ENCODE measurements at places on chromosomes 12 and 14. TPM values are rescaled to one million over a fixed set of nuclear protein-coding genes. Genes with fewer than 3 reads are reported as not detected.

DNA sequence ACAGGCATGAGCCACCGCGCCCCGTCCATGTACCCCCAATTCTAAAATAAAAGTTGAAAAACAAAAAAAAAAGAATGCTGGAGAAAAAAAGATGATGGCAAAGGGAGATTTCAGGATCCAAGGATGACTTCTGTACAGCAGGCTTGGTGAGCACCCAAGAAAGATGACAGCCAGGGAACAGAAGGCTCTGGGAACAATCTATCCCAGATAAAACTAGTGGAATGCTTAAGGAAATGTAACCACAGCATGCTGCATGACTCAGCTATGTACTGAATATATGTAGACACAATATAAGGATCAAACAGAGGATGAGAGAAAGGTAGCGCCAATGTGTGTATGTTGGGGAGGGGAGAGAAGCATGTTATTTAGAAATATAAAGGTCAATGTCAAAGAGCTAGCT is 123.7 kb upstream of the TMTC1 start:
- H3K27me3 ChIP-seq, result no peaks in the 10 kb centered on the region
- no peak overlapping the region for H3K27ac ChIP-seq
- DNase-seq, result no peak
- no peak overlapping the region for H3K4me3 ChIP-seq

- H3K36me3 ChIP-seq, result no peaks in the 10 kb centered on the region
- H3K4me1 ChIP-seq, result peaks cover 7% of the 10 kb centered on the region
- DNase-seq, result no peak
- peak overlapping the region; percentile 66 for H3K27ac ChIP-seq
- no peaks in the 10 kb centered on the region for H3K27me3 ChIP-seq
Observed at GRCh38 chr12:27193106-27193505, 51.0 kb upstream of the STK38L start.

DNA sequence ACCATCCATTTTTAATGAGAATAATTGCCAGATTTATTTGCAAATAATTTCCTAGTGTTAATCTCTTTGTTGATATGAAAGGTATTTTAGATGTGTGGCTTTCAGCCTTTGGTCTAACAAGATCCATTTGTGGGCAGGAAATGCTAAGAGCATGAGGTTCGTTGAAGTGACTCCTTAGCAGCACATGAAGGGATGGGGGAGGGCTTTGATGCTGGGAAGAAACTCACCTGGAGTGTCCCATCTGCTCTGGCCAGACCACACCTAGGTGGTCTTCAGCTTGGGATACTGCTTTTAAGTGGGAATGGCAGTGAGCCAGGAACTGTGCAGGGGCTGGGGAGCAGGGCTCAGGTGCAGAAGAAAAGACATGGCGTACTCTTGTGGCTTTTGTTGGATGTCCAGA is 13.6 kb downstream of the SFSWAP start:
- H3K4me3 ChIP-seq, result no peak overlapping the region
- peaks cover 49% of the 10 kb centered on the region for H3K36me3 ChIP-seq
- H3K27me3 ChIP-seq, result no peaks in the 10 kb centered on the region
- DNase-seq, result no peak
- no peak overlapping the region for H3K27ac ChIP-seq

GRCh38 chr12:132070298-132070697 is 73.8 kb downstream of the DDX51 start:
- no peak overlapping the region for H3K27ac ChIP-seq
- H3K27me3 ChIP-seq, result no peaks in the 10 kb centered on the region
- no peak overlapping the region for H3K4me3 ChIP-seq
- peaks cover 88% of the 10 kb centered on the region for H3K36me3 ChIP-seq
- DNase-seq, result no peak

GRCh38 chr12:911191-911826 is 38.2 kb downstream of the RAD52 start:
- no peaks in the 10 kb centered on the region for H3K27me3 ChIP-seq
- H3K27ac ChIP-seq, result no peak overlapping the region
- no peaks in the 10 kb centered on the region for H3K36me3 ChIP-seq
- no peak for DNase-seq
- H3K4me3 ChIP-seq, result no peak overlapping the region

Gene DMAC2L
- total RNA-seq, result 21.4 TPM

Gene PLCZ1
- not detected for total RNA-seq

Gene CD4
- 8.2 TPM for total RNA-seq

Gene KLHL42
- total RNA-seq, result 42.4 TPM

Gene ALG10B
- total RNA-seq, result 3.0 TPM
